IPS-NIHi11 (cell line): ENCODE measurements at places on chromosomes 16 and 17.

DNA sequence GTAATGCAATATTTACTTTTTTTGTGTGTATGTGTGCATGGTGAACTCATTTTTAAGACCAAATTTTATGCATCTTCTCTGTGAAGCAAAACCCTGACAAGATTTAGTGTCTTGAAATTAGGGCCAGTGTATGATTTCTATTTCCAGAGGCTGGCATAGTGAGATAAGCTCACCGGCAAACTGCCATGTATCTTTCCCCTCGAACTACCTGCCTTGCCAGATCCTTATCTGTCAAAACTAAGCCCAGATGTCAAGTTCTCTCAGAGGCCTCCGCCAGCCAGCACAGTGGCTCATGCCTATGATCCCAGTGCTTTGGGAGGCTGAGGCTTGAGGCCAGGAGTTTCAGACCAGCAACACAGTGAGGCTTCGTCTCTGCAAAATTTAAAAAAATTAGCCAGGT is 10.0 kb downstream of the USP32 start:
- DNase-seq = no peak

GRCh38 chr16:15033309-15033707 is 22.6 kb downstream of the NTAN1 start:
- no peak for DNase-seq

DNA sequence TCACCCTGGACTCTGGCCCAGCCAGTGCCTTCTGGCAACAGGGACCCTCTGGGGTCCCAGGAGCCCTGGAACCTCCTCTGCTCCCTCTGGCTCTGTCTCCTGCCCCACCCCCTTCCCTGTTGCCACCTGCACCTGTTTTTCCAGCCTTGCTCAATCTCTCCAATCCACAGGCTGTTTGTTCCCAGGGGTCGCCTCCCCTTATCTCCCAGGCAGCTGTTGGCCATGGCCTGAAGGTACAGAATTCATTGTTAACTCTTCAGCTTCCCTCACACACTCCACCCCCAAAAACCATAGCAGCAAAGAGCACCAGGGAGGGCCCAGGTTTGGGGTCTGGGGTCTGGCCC is 39.3 kb upstream of the TOB1 start:
- no peak for DNase-seq

DNA sequence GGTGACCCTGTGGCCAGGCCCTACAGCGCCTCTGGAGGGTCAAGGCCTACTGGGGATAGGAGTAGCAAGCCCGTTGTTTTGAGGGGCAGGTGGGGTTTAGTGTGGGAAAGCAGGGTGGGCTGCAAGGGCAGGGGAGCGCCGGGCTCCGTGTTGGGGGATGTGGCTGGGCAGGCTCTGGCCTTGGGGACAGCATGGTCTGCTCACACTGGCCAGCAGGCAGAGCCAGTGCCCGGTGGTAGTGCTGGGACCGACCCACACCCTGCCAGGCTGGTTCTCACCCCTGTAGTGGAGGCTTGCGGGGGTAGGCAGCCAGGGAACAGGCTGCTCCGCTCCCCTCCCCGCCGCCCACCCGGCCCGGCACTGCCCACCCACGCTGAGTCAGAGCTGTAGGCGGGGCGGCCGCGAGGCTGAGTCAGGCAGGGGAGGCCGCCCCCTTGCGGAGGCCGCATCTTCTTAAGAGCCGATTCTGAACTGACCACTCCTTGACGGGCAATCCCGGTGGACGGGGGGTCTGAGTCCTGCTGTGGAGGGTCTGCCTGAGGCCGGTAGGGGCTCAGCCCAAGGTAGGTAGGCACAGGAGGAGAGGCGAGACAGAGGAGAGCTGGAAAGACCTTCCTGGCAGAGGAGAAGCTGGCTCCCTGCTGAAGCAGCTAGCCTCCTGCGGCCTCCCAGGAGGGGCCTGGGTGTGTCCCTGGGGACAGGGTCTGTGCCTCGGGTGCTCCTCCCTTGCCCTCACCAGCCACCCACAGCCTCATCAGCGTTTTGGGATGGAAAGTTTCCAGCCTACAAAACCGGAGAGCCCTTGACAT is 62.4 kb downstream of the BAIAP2 start:
- DNase-seq = peak; percentile 83

DNA sequence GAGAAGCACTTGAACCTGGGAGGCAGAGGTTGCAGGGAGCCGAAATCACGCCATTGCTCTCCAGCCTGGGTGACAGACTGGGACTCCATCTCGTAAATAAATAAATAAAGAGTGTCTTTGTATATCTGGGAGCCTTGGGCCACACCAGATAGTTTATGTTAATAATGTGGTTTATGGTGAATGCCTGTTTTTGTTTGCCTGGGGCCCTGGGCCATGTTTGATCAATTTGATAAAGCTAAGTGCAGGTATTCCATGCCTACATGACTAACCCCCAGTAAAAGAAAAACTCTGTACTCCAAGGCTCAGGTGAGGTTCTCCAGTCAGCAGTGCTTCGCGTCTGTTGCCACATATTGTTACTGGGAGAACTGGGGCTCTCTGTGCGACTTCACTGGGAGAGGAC is 15.1 kb downstream of the SCIMP start:
- DNase-seq = no peak

DNA sequence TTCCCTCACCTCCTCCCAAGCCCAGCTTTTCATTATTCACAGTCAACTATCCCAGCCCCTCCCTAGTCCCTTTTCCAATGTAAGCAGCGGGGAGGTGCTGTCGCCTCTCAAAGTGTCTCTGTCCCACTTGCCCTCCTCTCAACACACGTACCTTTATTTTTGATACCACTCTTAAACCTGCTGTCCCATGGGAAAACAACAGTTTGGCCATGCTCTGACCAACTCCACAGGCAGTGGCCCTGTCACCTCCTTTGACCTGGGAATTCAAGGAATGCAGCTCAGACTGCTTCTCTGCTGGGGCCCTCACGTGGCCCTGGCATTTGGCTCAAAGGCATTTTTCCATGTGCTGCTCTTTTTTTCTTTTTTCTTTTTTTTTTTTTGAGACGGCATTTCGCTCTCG is 4.2 kb downstream of the LYRM9 start:
- peak; percentile 72 for DNase-seq

DNA sequence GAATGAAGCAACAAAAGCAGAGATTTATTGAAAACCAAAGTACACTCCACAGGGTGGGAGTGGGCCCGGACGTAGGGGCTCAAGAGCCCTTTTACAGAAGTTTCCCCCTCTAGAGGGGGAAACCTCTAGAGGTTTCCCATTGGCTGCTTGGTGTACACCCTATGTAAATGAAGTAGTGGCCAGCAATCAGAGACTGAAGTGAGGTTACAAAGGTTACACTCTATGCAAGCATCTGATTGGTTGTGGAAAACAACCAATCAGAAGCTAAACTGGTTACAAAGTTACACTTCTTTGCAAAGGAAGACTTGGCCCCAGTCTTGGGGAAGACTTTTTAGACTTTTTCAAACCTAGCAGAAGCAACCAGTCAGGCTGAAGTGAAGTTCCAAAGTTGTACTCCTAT is 27.1 kb downstream of the CRAMP1 start:
- DNase-seq = no peak

- peak; percentile 50 for DNase-seq
Observed at GRCh38 chr16:67514382-67514828, 14.2 kb upstream of the RIPOR1 start.

DNA sequence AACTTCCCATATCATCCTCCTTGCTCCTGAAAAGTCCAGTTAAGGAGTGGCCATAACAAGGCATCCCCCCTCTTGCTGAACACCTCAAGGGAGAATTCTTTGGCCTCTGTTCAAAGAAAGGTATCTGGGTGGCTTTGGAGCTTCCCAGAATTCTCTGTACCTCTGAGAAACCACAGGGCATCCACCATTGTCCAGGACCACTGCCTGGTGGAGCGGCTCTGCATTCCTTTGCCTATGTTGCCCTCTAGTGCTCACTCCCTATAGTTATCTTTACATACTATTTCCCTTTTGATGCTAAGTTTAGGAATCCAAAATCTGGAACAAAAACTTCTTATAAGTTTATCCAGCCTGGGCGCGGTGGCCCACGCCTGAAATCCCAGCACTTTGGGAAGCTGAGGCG is 30.3 kb downstream of the CHD9NB start:
- DNase-seq = peak; percentile 83
